C1 segment of cervical spinal cord (tissue), 14 donors: ENCODE measurements at places on chromosomes 5 and 9.

DNA sequence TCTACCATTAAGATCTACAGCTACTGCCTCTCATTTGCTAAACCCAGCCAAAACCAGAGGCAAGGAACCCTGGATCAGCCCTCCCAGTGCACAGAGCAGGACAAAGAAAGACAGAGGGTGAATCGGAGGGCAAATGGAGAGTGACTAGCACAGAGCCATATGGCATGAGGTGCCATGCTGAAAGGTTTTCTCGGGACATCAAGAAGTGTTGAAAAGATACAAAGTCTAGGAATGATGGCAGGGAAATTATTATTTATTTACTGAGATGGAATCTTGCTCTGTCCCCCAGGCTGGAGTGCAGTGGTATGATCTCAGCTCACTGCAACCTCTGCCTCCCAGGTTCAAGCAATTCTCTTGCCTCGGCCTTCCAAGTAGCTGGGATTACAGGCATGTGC lies 19.3 kb downstream of the SLC1A1 start:
- no peak for DNase-seq

GRCh38 chr9:121674017-121674416 lies 22.6 kb downstream of the DAB2IP start:
- DNase-seq, result no peak

DNA sequence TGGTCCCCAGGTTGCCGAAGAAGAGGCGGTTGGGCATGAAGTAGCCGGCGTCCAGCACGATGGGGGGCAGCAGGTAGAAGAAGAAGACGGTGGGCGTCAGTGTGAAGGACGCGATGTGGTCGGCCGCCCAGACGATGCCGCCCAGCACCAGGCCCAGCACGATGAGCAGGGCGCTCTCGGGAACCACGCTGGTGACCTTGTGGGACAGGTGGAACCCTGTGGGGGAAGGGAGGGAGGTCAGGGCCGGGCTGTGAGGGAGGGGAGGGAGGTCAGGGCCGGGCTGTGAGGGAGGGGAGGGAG lies 32.4 kb downstream of the SLC9A3 start:
- DNase-seq, result no peak

- no peak for DNase-seq
Observed at GRCh38 chr5:127203818-127204217, 86.8 kb upstream of the MEGF10 start.

DNA sequence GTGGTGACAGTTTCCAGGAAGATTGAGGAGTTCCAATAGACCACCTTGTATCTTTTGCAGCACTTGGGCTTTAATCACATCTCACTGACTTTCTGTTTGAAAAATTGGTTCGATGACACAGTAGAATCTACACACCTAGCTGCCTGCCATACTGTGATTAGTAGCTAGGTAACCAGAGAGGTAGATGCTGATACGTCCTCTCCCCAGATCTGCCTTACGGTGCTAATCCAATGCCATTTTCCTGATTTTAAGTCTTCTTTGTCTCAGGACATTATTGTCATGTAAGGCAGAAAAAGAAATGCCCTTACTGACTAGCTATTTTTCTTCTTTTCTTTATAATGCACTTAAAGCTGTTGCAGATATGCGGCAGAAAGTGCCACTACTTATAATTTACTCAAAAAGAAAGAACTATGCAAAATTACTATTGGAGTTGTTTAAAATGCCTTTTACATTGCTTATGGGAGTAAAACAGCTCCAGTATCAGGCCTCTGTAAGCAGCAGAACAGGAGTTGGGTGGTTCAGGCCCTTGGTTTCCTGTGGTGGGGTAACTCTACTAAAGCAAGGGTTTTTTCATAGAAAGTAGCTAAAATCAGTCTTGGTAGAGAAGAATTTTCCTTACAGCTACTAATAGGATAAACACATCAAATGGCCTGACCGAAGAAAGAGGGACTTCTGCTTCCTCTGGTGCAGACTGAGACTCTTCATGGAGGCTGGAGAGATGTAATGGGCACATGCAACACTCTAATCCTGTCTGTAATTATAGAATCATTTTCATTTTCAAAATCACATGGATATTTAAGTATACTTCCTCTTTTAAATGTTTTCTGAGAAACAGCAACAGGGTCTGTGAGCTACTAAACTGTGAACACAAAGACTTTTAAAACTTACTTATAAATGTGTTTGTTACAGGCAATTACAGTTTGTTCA lies 177.2 kb downstream of the MAPKAP1 start:
- DNase-seq, result no peak

DNA sequence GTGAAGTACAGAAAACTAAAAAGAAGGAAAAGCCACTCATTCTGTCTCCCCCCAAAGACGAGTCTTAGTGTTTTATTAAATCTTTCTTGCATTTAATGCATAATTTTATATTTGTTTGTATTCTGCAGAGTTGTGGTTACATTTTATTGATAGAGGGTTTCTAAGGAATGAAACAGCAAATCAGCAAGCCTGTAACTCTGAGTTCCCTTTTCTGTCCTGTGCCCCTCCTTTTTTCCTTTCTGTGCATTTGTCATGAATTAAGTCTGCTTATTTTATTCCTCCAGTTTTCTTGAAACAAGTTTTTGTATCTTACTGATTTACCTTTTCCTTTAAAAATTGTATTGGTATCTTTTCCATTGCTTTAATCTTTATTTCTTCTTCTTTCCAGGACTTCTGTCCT lies 132.8 kb downstream of the MUSK start:
- no peak for DNase-seq

GRCh38 chr5:90690307-90690706 lies 131.7 kb downstream of the ADGRV1 start:
- DNase-seq, result no peak

DNA sequence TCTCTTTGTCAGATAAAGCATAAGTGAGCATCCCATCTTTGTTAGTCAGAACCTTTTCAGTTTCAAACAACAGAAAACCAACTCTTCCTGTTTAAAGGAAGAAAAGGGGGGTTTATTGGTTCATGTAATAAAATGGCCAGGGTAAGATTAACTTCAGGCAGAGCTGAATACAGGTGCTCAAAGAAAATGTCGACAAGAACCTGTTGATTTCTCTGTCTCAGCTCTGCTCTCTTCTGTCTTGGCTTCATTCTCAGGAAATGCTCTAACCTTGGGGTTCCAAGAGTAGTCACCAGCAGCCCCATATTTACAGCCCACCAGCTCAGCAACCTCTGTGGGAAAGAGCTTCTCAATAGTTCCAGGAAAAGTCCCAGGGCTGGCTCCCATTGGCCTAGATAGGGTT lies 25.2 kb downstream of the KCNIP1 start:
- DNase-seq, result no peak

- no peak for DNase-seq
Observed at GRCh38 chr5:106909716-106910115, 761.0 kb downstream of the EFNA5 start.

GRCh38 chr9:95368377-95369160 lies 51.1 kb upstream of the FANCC start:
- no peak for DNase-seq

DNA sequence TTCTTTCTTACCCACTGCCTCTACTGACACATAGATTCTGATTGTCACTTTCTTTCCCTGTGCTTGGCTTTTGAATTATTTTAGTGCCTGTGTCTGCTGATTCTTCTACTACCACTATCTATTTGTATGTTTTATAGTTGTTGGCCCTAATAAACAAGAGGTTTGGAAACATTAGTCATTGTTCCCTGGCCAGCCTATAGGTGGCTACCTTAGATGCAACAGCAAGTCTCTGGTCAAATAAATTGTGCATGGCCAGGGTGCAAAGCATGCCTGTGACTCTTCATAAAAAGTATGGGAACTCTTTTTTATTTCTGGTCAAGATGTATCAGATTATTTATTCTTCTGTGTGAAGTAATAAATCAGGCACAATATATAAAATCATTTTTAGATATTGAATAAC lies 124.4 kb downstream of the PLK2 start:
- DNase-seq, result no peak

DNA sequence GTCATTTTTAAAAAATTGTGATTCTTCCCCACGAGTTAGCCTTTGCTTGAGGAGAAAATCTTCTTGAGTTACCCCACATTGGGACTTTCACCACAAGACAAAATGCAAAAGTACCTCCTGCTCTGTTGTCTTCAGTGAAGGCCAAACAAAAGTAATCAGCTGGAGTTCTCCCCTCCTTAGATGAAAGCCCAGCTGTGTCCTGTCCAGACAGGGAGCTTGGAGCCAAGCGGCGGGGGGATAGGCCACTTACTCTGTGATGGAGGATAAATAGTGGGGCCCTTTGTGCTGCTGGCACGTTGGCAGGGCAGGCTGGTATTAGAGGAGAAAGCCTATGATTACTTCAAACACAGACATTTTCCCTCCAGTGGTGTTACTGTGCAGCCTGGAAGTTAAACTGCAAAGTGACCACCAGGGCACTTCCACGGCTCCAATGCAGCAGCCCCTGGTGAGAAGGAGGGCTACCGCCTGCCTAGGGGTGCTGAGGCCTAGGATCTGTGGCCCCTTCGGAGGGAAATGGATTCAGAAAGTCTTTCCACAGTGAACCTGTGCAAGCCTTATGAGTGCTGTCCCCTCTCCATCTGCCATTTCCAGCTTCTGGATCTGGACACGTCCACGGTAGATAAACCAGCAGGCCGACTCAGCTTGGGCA lies 155.0 kb downstream of the TMEM167A start:
- peak; percentile 41 for DNase-seq

- DNase-seq, result no peak
Observed at GRCh38 chr5:39273314-39273954, 54.1 kb upstream of the FYB1 start.

DNA sequence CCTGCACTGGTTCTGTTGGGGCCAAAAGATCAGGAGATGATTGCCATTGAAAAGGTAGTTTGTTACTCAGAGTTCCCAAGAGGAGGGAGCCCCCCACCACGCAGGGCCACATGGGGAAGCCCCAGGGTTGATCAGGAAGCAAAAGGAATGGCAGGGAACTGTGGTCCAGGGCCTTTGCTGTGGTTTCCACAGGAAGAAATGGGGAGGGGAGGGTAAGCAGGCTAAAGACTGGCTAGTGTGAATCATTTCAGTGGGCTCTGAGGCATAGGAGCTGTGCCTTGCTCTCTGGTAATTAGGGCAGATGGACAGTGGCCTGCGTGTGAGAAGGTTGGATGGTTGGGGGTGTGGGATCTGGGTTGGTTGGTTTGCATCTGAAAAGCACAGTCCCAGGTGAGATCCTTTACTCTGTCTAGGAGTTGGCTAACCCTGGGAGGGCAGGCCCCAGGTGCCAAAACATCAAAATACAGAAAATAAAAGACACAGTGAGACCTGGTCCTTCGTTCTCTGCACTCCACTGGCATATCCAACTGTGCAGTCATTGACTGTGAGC lies 66.1 kb downstream of the PTPDC1 start:
- DNase-seq, result no peak

DNA sequence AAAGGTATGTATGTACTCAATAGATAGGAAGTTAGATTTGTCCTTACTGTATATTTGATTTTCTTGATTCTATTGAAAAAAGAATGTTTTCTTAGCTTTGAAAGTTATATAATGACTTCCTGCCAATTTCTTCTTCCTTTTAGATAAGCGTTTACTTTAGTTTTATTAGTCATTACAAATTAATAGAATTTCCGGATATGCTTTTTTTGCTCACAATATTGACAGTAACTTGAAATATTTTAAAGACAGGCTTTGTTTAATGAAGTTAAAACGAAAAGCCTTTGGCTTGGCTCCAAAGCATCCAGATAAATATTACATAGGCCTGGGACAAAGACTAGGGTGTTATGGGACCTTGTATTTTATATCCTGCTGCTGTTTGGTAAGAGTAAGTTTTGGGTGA lies 49.5 kb downstream of the CWC27 start:
- no peak for DNase-seq

- DNase-seq, result no peak
Observed at GRCh38 chr9:34671307-34671706, 8.8 kb upstream of the CCL27 start.
